ENCODE measurements at places on chromosomes 4 and X.

- no peak for DNase-seq
These were observed 223.7 kb downstream of the PDHA2 start for GRCh38 chr4:96063639-96064038.

DNA sequence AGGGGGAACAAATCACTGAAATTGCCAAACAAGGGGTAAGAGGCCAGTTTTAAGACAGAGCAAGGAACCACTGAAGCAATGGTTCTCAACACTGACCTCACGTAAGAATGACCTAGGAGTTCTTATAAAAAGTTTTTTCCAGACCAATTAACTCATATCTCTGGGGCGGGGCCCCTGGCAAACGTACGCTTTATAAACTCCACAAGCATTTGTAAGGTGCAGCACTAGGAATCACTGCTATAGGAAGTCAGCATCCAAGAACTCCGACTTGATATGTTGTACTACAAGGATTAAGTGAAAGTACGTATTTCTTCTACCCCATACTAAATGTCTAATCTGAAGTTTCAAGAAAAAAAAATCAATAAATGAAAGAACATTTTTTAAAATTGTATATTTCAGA is 269.9 kb downstream of the RCHY1 start:
- DNase-seq, result no peak

DNA sequence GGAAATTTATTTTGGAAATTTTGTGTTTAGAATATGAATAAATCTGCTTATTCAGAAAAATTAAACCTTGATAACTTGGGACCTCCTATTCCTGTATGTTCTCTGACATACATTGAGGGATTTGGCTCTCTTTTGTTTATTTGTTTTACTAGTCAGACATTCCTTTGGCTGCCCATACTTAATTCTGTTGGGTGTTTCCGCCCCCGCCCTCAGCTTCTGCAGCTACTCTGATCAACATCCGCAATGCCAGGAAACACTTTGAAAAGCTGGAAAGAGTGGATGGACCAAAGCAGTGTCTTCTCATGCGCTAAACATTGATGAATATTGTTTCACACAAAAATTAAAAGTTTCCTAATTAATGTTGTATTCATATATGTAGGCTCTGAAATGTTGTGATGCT is 40.5 kb downstream of the RRAGB start:
- DNase-seq, result no peak

GRCh38 chr4:185587030-185587426 is 51.7 kb upstream of the PDLIM3 start:
- no peak for DNase-seq

DNA sequence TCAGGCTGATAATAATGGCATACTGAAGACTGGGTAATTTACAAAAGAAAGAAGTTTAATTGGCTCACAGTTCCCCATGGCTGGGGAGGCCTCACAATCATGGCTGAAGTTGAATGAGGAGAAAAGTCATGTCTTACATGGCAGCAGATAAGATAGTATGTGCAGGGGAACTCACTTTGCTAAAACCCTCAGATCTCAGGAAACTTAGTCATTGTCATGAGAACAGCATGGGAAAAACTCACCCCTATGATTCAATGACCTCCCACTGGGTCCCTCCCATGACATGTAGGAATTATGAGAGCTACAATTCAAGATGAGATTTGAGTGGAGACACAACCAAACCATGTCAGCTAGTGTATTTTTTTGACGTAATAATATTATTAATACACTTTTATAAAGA is 149.8 kb upstream of the BOD1L1 start:
- DNase-seq, result no peak

- DNase-seq, result no peak
These were observed 25.3 kb downstream of the PITX2 start for GRCh38 chr4:110597582-110597981.

GRCh38 chrX:76127341-76127740 is 45.5 kb upstream of the PBDC1 start:
- DNase-seq, result no peak

- DNase-seq, result no peak
These were observed 62.7 kb upstream of the USP9X start for GRCh38 chrX:41022566-41022965.

DNA sequence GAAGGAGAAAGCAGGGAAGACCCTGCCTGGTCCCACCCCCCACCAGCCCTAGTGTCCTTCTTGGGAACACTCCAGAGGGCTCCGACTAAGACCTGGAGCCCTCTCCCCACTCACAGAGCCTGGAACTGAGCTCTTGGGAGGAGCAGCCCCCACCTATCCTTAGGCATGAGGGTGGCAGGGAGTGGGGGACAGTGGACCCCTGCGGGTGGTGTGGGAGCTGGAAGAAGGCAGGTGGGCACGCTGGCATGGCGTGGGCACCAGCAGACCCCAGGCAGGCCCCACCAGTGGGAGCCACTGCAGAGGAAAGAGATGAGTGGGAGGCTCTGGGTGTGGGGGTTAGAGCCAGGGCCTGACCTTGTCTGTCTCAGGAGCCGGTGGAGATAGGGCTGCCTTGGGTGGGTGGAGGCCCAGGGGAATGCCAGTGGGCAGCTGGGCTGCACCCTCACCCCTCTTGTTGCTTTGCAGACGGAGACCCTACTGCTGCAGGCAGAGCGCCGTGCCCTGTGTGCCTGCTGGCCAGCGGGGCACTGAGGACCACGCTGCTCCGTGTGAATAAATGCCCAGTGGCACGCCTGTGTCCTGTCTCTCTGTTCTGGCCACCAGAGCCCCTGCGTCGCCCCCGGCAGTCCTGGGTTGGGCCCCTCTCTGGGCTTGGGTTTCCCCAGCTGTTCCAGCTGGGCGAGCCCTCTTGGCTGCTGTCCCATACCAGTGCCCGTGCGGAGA is 15.6 kb upstream of the NAT8L start:
- no peak for DNase-seq

DNA sequence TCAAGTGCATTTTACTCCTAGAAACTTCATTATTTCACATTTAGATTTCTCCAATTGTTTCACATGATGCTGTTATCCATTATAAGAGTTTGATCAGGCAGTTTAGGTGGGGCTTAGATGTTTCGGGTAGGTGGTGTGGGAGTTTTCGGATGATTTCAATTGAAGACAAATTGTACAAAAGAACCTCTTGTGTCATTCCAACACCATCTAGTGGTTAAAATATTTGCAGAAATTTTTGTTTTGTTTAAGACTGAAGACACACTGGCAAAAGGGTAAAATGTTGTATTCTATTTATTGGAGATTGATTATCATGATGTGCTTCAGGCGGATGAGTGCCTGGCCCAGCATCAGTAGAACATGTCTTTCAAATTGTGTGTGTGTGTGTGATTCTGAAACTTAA is 212.7 kb downstream of the SH3BGRL start:
- DNase-seq, result no peak

- no peak for DNase-seq
These were observed 10.3 kb upstream of the CXCL2 start for GRCh38 chr4:74109116-74109869.

DNA sequence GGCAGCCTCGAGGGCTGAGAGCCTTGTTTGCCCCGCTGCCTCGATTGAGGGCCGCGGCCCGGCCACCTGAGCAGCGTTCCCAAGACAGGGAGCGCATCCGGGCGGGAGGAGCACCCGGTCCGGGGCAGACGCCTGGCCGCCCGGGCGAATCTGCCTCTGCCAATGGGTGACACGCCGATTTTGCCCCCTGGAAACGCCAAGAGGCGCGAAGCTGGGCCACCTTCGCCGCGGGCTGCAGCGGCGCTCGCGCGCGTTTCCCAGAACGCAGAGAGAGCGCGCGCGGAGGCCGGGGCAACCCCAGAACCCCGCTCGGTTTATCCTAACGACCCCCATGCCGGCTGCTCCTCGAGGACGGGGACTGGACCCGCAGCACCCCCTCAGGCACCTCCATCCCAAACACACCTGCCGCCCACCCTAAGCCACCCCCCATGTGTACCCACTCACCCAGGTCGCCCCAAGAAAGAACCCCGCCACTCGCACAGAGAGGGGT is 575 bp downstream of the MAP7D2 start:
- DNase-seq, result no peak

- DNase-seq, result no peak
These were observed 32.8 kb downstream of the ABCE1 start for GRCh38 chr4:145130788-145131399.

DNA sequence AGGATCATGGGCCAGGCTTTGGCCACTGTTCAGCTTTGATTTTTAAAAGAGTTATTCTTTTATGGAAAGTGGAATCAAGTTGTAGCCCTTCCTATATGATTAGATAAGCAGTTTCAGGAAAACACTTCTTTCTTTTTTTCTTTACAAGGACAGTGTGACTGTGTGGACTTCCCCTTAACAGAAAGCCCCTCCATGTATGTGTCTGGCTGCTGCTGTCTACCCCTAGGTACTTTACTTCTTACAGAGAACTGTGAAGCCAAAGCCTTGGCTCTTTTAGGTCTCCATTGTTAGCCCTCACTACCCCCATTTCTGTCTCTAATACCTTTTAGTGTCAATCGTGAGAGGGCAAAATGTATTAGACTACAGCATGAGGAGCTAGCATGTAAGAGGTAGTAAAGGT is 19.1 kb downstream of the VSIG1 start:
- no peak for DNase-seq

Measured in smooth muscle cell of the brain vasculature (primary cell).